ENCODE measurements at places on chromosomes 4 and X.

GRCh38 chrX:136549226-136549625 lies 17.2 kb downstream of the VGLL1 start:
- no peak for DNase-seq

- DNase-seq = peak; percentile 16
Measured at GRCh38 chr4:108512615-108513505, 107.5 kb upstream of the RPL34 start.

GRCh38 chr4:87114245-87115062 lies 106.0 kb downstream of the KLHL8 start:
- no peak for DNase-seq

GRCh38 chr4:141132709-141133145 lies 542 bp downstream of the RNF150 start:
- no peak for DNase-seq

DNA sequence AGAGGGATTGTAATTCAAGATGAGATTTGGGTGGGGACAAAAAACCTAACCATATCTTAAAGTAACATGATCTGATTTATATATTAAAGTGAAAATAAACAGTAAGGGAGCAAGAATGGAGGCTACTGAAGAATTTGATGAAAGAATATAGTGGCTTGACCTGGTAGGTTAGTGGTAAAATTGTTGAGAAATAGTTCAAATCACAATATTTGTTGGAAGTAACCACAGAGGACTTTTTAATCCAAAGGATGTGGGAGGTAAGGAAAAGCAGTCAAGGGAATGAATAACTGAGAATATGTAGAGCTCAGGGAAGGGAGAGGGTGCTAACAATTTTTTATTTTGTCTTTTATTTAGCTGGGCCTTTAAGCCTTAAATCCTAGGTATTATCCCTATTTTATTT lies 139.8 kb upstream of the HS3ST1 start:
- no peak for DNase-seq

DNA sequence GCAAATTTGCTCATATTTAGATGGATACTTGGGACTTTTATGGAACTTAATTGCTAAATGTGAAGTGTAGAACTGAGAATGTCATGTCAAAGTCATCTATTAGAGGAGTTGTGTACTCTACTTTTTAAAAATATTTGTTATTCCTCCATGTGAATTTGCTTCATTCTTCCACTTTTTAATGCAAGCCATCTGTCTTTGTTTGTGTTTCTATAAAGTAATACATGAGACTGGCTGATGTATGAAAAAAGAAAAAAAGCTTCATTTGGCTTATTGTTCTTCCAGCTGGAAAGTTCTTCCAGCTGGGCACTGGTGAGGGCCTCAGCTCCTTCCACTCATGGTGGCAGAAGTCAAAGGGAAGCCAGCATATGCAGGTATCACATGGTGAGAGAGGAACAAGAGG lies 114.6 kb upstream of the GRID2 start:
- DNase-seq = no peak

DNA sequence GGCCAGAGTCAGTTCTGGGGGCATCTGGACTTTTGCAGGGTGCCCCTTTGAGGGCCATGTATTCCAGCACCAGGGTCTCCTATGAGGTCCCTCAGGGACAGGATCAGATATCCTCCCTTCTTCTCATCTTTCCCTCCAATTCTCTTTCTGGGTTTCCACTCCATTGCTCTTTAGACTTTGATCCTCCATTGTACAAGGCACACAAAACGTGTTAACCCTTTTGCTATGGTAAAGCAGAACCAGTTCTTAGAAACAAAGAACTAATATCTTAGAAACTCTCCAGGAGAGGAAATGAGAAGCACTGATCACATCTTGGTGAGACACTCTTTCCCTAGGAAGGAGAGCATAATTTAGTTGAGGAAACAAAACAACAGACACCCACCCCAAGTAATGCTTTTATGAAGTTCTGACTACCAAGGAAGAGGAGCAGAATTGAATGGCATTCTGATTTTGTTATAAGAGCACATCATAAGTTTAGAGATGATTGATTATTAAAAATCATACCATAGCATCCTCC lies 200.7 kb upstream of the NPY2R start:
- no peak for DNase-seq

- DNase-seq = no peak
Measured at GRCh38 chrX:108415891-108416290, 22.3 kb downstream of the COL4A6 start.

DNA sequence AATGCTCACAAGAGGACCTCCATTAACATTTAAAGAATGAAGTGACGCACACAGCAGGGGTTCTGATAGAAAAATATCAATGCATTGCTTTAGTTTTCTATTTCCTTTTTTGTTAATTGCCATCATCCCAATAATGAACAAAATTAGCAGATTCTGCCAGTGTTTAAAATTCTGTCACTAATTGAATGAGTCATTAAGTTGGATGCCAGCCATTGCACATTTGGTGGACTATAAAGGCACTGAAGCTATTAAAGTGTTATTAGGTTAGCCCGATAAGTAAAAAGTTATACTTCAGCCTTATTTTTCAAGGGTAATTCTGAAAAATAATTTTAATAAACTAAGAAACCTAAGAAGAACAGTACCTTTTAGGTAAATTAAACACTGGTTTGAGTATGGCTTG lies 53.1 kb downstream of the MAP3K15 start:
- no peak for DNase-seq

- DNase-seq = no peak
Measured at GRCh38 chr4:185896817-185897488, 85.0 kb upstream of the SORBS2 start.

DNA sequence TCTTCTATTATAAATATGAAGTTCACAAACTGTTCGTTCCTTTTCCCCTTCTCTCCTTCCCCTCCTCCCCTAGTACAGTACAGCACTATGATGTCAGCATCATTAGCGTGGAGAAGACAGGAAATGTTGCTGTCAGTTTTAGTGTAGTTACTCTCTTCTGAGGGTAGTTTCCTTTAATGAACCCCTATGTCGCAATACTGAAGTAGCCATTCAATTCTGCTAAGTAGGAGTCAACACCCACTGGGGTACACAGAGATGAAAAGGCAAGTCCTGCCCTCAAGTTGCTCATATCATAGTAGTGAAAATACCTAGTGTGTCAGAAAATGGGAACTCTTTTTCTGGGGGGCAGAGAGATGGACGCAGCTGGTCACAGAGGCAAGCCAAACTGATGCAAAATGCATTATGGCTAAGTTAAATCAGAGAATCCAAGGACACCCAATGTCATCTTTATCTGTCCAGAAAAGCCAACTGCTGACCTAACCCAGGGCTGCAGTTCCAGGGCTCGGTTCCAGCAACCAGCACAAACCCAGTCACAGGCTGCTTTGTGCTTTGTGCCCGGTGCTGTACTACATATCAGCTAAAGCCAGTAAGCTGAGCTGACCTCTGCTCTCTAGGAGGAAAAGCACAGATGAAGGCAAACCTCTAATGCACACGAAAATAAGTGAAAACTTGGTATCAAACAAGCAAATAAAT lies 31.5 kb downstream of the GRIA3 start:
- DNase-seq = no peak

- no peak for DNase-seq
Measured at GRCh38 chrX:19799319-19800182, 87.8 kb downstream of the SH3KBP1 start.

GRCh38 chr4:181761156-181761555 lies 482.0 kb upstream of the TENM3 start:
- no peak for DNase-seq

- DNase-seq = no peak
Measured at GRCh38 chrX:88424541-88424940, 322.5 kb upstream of the CPXCR1 start.

DNA sequence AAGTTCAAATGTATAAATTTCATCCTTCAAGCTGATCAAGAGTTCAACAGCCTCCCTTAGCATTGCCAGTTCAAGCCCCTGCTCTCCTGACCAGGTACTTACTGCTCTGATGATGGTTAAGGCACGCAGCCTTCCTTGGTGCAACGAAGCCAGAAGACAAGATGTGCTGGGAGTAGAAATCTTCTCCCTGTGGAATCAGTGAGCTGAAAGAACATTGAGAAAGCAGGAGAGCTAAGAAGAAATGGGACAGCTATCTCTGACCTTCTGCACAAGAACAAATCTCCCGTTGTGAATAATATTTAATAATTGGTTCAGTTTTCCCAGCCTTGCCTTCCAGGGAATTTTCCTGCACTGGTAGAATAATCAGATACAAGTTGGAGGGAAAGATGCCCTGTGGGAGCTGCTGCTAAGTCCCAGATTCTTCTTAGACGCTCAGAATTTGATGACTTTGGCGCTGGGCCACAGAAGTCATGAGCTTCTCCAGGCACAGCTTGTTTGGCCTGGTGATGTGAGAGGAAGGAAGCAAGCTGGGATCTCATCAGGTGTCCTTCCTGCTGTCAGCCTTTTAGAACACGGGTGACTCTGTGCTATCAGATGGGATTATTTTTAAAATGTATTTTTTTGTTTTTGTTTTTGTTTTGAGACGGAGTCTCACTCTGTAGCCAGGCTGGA lies 77.8 kb downstream of the CD38 start:
- no peak for DNase-seq

GRCh38 chrX:28391528-28391927 lies 195.7 kb upstream of the IL1RAPL1 start:
- DNase-seq = no peak

GRCh38 chrX:22351966-22352365 lies 79.3 kb downstream of the CBLL2 start:
- DNase-seq = no peak

- DNase-seq = no peak
Measured at GRCh38 chr4:3641501-3641900, 109.3 kb upstream of the LRPAP1 start.

- no peak for DNase-seq
Measured at GRCh38 chr4:7587433-7588405, 153.0 kb upstream of the PSAPL1 start.

DNA sequence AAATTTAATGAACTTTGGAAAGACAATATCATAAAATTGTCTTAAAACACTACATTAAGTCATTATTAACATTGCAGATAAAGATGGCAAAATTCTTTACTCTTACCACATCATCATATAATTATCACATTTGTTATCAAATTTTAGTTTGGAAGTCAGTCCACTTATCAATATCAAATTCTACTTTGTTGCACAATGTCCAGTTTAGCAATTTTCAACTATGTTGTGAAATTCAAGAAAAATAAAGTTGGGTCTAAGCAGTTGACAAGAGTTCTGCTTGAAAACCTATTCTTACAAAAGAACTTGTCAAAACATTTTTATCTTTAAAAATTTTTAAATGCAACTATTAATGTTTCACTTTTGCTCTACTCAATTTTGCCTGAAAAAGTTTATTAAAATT lies 44.7 kb upstream of the TET2 start:
- no peak for DNase-seq

- DNase-seq = no peak
Measured at GRCh38 chrX:3697701-3698279, 15.7 kb downstream of the PRKX start.

DNA sequence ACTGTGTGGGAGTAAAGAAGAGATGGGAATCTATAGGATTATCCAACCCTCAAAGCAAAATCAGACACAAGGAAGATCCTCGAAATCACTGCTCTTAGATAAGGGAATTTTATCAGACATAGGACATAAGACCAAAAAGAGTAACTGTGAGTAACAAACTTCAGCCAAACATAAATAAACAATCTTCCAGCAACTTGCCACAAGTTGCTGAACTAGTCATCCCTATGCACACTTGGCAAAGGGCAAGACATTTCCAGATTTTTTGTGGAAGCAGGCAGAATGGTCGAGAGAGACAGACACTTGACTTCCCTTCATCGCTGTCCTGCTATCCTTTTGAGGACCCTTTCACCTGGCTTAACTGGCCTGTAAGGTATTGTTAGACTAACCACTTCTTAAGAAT lies 89.6 kb downstream of the KCNIP4 start:
- DNase-seq = no peak

DNA sequence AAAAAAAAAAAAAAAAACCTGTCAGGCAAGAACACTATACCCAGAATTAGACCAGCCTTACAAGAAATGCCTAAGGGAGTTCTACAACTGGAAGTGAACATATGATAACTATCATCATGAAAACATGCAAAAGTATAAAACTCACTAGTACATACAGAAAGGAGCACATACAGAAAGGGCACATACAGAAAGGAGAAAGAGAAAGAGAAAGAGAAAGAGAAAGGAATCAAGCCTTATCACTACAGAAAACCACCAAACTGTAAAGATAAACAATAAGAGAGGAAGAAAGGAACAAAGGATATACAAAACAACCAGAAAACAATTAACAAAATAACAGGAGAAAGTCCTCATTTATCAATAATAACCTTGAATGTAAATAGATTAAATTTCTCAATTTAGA lies 50.4 kb downstream of the PHKA1 start:
- DNase-seq = no peak

DNA sequence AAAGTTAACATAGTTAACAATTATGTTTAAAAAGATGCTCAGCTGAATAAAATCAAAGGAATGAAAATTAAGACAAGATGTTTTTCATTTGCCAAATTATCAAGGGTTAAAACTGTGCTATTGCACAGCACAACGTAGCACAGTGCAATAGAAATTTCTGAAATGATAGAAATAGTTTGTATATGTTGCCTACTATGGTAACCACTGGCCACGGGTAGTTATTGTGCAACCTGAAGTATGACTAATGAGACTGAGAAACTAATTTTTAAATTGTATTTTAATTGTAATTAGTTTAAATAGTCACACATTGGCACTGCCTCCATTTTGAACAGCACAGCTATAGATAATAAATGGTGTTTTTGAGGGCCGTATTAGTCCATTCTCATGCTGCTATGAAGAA lies 343.1 kb upstream of the FAM241A start:
- DNase-seq = no peak

GRCh38 chr4:22493523-22493922 lies 22.3 kb downstream of the ADGRA3 start:
- no peak for DNase-seq

- DNase-seq = no peak
Measured at GRCh38 chr4:53128706-53129357, 237.0 kb downstream of the SCFD2 start.

GRCh38 chrX:43106009-43106408 lies 328.0 kb upstream of the PPP1R2C start:
- no peak for DNase-seq

- no peak for DNase-seq
Measured at GRCh38 chrX:14673764-14674163, 144.4 kb downstream of the GLRA2 start.

DNA sequence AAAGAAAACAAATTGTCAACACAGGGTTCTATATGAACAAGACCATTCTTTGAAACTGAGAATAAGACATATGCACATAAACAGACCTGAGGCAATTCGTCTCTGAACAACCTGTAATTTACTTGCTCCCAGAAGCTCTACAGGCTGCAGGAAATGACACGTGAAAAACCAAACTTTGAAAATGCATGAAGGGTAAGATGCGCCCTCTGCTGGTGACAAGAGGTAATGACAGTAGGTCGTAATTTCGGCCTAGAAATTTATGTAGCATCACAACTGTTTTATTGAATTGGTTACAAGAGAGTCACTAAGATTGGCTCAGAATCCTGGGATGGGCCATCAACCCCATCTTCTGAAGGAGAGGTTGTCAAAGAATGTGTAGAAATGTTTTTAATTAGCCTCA lies 276.5 kb downstream of the PPP4R3C start:
- DNase-seq = no peak

GRCh38 chr4:52248820-52249219 lies 197.7 kb downstream of the SPATA18 start:
- DNase-seq = no peak
